ENCODE measurements at places on chromosomes 3 and 15. TPM values are rescaled to one million over a fixed set of nuclear protein-coding genes. Genes with fewer than 3 reads are reported as not detected.
A peak's percentile ranks its signal among the peaks of the same experiment; 100 is the strongest.

DNA sequence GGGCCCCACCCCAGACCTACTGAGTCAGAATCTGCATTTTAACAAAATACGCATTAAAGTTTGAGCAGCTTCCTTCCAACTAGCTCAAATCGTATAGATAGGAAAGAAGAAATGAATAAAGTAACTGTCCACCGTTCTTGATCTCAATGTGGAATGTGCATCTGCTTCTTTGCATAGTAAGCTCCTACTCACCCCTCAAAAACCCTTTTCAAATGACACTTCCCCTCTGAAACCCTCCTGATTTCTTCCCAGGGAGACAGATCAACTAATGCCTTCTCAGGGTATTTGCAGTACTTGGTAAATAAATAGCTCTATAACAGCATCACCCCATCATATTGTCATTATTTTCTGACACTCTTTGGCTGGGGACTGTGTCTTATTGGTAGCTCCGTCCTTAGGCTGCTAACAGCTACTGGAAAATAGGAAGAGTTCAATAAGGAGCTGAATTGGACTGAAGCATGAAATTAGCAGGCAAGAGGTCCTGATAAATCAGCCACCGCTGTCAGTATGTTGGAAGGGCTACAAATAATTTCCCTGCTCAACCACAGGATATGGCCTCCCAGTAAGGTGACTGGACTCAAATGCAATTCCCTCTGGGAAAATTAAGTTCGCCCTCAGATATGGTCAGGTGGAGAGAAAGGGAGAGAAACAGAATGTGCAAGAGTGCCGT is 10.2 kb downstream of the OXTR start:
- H3K27me3 ChIP-seq: no peaks in the 10 kb centered on the region
- no peaks in the 10 kb centered on the region for H3K4me1 ChIP-seq
- no peak overlapping the region for H3K27ac ChIP-seq
- no peaks in the 10 kb centered on the region for H3K36me3 ChIP-seq

- H3K27me3 ChIP-seq: peaks cover 22% of the 10 kb centered on the region
- no peak overlapping the region for H3K4me3 ChIP-seq
- H3K27ac ChIP-seq: no peak overlapping the region
- no peak for DNase-seq
- no peaks in the 10 kb centered on the region for H3K36me3 ChIP-seq
These were observed 44.4 kb upstream of the B3GALNT1 start for GRCh38 chr3:161149529-161149928.

GRCh38 chr15:50943638-50944037 is 35.2 kb downstream of the AP4E1 start:
- H3K4me1 ChIP-seq: no peaks in the 10 kb centered on the region
- H3K27me3 ChIP-seq: no peaks in the 10 kb centered on the region
- no peak overlapping the region for H3K4me3 ChIP-seq
- H3K27ac ChIP-seq: no peak overlapping the region
- DNase-seq: no peak
- peaks cover 21% of the 10 kb centered on the region for H3K36me3 ChIP-seq

GRCh38 chr15:23565395-23566070 is at the start of gene MKRN3:
MKRN3 (plus strand) TSS chr15:23565674; CDS start chr15:23565783, 109 bp downstream.
- H3K4me3 ChIP-seq: no peak within 1 kb of the TSS
- peak within 1 kb of the TSS; percentile 54 for H3K27ac ChIP-seq
- no peak for DNase-seq
- no peaks in the 10 kb centered on the region for H3K4me1 ChIP-seq
- H3K36me3 ChIP-seq: no peaks in the 10 kb centered on the region

- no peak overlapping the region for H3K27ac ChIP-seq
- DNase-seq: no peak
- H3K27me3 ChIP-seq: peaks cover 20% of the 10 kb centered on the region
- H3K4me3 ChIP-seq: no peak overlapping the region
- H3K4me1 ChIP-seq: no peaks in the 10 kb centered on the region
These were observed 33.1 kb upstream of the UBE2Q2 start for GRCh38 chr15:75809986-75810750.

GRCh38 chr15:64566629-64567427 is 106.5 kb downstream of the ZNF609 start:
- H3K36me3 ChIP-seq: no peaks in the 10 kb centered on the region
- H3K4me1 ChIP-seq: peaks cover 33% of the 10 kb centered on the region
- H3K4me3 ChIP-seq: no peak overlapping the region
- H3K27me3 ChIP-seq: no peaks in the 10 kb centered on the region
- H3K27ac ChIP-seq: no peak overlapping the region

DNA sequence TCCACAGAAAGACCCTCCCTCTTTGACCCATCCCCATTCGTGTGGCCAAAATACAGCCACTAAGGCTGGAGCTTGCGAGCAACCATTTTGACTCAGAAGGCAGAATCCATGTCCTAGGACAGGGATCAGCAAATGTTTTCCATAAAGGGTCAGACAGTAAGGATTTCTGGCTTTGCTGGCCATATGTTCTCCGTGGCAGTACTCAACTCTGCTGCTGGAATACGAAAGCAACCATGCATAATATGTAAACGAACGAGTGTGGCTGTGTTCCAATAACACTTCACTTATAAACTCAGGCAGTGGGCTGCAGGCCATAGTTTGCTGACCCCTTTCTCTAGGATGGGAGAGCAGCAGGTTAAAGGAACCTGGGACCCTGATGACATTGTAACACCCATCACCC is 77.6 kb upstream of the WNT5A start:
- no peak overlapping the region for H3K4me3 ChIP-seq
- no peaks in the 10 kb centered on the region for H3K27me3 ChIP-seq
- no peak for DNase-seq
- no peaks in the 10 kb centered on the region for H3K36me3 ChIP-seq

- no peaks in the 10 kb centered on the region for H3K36me3 ChIP-seq
- H3K27ac ChIP-seq: no peak overlapping the region
- no peak overlapping the region for H3K4me3 ChIP-seq
- DNase-seq: no peak
- H3K27me3 ChIP-seq: peaks cover 7% of the 10 kb centered on the region
These were observed 259.7 kb upstream of the TPM1 start for GRCh38 chr15:62782896-62783295.

ABI3BP gene
- total RNA-seq: not detected

MKRN3 gene
- 0.93 TPM for total RNA-seq

GRCh38 chr15:69790632-69791031 is 307.1 kb downstream of the TLE3 start:
- no peak overlapping the region for H3K4me3 ChIP-seq
- DNase-seq: no peak
- peaks cover 3% of the 10 kb centered on the region for H3K4me1 ChIP-seq
- H3K27ac ChIP-seq: peak overlapping the region; percentile 21
- H3K36me3 ChIP-seq: peaks cover 6% of the 10 kb centered on the region

DNA sequence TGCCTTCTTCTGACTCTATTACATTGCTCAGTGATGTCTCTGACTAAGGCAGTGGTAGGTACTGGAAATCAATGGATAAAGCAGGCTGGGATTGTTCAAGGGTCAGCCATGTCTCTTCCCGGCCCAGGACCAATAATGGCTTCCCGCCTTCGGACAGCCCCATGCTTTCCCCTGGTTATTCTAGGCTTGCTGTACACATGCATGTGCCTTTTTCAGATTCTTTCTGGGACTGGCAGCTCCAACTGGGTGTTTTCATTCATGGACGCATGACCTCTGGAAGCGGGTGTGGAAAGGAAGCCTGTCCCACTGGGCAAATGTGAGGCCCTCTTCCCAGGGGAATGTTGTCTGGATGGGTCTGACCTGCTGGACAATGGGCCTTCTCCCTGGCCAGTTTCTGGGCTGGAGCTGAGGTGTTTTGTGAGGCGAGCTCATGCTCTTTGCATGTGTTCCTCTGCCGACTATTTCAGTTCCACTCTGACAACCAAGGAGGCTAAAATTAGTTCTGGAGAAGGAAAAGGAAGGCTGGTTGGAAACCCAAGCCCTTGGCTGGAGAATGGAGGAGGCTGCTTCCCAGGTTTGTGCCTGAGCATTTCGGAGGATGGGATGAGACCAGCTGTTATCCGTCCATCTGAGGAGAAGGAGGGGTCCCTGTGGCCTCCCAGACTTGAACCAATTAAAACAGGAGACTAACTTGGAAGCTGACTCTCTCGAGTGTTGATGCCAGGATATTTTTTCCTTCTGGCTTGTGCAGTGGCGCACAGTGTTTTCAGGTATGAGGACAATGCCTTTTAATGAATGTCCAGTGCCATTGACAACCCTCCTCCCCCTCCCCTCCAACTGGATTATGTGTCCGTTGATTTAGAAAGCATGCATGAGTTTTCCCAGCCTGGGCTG is 6.9 kb downstream of the ACVR2B start:
- H3K27ac ChIP-seq: no peak overlapping the region
- no peaks in the 10 kb centered on the region for H3K36me3 ChIP-seq
- no peak for DNase-seq
- peaks cover 5% of the 10 kb centered on the region for H3K4me1 ChIP-seq
- no peak overlapping the region for H3K4me3 ChIP-seq

DNA sequence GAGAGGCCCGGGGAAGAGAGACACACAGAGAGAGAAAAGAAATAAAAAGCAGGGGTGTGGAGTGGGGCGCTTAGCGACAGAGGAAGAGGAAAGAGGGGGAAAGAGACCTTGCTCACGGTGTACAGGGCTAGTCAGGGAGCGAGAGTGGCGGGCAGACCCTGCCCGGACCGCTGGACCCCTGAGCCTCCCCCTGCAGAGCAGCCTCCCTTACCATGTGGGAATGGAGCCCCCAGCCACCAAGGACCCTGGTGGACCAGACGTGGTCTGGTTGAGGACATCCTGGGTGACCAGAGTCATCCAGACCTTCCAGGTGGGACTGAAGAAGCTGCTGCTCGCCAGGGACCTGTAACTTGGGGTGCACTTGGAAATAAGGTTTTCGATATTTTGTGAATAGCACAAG is 129.6 kb downstream of the CHSY1 start:
- DNase-seq: peak; percentile 54
- H3K27me3 ChIP-seq: no peaks in the 10 kb centered on the region
- H3K4me3 ChIP-seq: peak overlapping the region; percentile 94
- H3K36me3 ChIP-seq: no peaks in the 10 kb centered on the region

DNA sequence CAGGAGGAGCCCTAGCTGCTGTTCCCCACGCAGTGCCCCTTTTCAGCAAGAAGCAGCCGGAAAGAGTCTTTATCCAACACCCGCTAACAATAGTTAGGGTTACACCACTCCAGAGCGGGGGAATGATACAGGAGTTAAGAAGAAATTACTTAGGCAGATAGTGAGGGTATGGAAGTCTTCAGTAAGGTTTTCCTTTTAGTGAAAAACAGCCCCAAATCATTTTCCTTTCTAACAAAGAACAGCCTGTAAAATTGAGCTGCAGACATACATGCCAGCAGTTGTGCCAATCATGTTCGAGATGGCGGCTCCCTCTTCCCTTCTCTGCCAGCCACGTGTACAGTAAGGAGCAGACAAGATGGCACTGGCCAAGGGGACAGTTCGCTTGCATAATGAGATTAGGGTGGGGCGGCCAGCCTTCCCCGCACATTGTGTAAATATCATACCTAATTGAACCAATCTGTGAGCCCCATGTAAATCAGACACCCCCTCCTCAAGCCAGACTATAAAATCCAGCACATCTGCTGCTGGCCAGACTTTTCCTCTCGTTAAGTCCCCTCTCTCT is 18.5 kb upstream of the SENP5 start:
- DNase-seq: no peak
- H3K36me3 ChIP-seq: no peaks in the 10 kb centered on the region
- H3K27me3 ChIP-seq: no peaks in the 10 kb centered on the region
- no peaks in the 10 kb centered on the region for H3K4me1 ChIP-seq
- H3K27ac ChIP-seq: no peak overlapping the region
- H3K4me3 ChIP-seq: no peak overlapping the region

AGBL1 gene
- total RNA-seq: not detected

GRCh38 chr3:50255251-50255615 is 13.7 kb upstream of the SEMA3B start:
- H3K36me3 ChIP-seq: peaks cover 6% of the 10 kb centered on the region
- H3K4me3 ChIP-seq: no peak overlapping the region
- H3K4me1 ChIP-seq: peaks cover 19% of the 10 kb centered on the region

DNA sequence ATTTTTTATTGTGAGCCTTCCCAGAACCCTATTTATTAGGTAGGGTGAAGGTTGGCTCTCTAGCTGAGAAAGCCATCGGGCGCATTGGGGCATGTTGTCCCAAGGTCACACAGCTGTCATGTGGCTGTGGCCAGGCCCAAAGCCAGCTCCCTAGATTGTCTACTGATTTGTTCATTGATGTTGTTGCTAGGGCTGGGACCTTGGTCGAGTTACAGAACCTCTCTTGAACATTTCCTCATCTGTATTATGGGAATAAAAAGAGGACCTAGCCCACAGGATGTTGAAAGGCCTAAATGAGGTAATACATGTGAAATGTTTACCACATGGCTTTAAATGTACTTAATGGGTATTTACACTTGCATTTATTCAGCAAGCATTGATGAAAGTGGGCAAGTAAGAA is 252.5 kb downstream of the SUCLG2 start:
- no peak overlapping the region for H3K27ac ChIP-seq
- H3K36me3 ChIP-seq: peaks cover 11% of the 10 kb centered on the region
- H3K27me3 ChIP-seq: no peaks in the 10 kb centered on the region

GRCh38 chr15:40500568-40501330 is 30.0 kb downstream of the CHST14 start:
- no peak overlapping the region for H3K4me3 ChIP-seq
- DNase-seq: no peak
- H3K4me1 ChIP-seq: no peaks in the 10 kb centered on the region
- H3K36me3 ChIP-seq: no peaks in the 10 kb centered on the region

DNA sequence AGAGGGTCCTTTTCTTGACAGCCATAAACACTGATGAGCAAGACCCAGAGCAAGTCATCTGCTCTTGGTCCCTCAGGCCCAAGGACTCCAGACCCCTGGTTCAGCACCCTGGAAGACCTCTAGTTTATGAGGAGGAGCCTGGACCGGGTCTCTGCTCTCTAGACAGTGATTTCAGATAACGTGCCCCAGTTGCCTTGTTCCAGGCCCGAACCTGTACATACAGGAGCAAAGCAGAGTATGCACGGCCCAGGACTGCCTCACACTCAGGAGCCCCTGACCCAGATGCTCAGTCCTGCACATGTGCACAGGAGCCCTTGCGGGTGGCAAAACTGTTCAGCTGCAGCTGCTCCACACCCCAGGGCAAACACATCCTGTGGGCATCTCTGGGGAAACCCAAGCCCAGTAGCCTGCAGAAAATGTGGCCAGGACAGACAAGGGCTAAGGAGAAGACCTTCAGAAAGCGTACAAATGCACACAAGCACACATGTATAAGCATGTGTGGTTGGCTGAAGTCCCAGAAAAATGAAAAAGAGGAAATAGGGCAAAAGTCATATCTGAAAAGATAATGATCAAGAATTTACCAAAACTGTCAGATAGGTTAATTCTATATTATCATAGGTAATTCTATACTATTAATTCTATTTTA is 59.9 kb upstream of the CORO2B start:
- peaks cover 30% of the 10 kb centered on the region for H3K27me3 ChIP-seq
- no peak for DNase-seq
- H3K4me1 ChIP-seq: no peaks in the 10 kb centered on the region
- no peak overlapping the region for H3K4me3 ChIP-seq
